LNCaP clone FGC (cell line): ENCODE measurements at places on chromosomes 1 and 21.

DNA sequence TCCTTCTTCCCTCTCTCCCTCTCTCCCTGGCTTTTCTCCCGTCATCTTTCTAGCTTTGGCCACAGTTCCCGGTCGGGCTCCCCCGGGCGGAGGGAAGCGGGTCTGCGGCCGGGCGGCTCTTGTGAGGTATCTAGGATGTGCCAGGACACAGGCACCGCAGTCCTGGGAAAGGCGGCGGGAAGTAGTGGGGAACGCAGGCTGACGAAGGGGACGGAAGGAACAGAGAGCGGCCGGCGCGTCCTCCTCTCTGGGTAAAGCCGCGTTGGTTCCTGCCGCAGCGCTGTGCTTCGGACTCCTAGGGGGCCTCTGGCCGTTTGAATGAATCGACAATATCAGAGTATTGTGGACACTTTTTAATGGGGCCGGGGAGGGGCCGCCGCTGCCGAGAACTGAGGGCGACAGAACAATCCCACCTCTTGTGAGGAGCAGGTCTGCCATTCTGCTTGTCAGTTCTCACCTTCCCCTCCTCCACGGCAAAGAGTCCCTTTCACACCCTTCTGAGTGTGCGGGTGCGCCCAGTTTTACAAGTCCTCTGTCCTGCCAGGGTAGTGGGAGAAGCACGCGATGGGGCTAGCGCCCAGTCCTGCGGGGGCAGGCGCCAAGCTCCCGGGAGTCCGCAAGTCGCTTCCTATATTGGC, 1.2 kb upstream of the LHX9 start:
- no peak for DNase-seq

DNA sequence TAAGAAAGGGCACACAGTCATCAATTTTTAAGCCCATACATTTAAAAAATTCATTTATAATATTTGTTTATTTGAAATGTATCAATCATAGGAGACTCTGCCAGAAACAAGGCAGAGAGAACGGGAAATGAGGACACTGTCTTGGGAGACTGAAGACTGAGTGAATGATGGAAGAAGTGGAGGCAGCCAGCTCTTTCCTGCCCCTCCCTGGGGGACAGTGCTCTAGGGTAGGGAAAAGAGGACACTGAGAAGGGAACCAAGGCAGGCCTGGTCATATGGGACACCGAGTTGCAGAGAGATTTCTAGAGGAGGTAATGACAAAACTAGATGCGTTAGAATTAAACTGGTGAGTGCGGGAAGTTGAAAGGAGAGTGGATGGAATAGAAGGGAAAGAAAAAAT, 31.6 kb downstream of the EEIG2 start:
- DNase-seq: no peak

GRCh38 chr1:230509281-230509977, 83.3 kb upstream of the PGBD5 start:
- no peak for DNase-seq

DNA sequence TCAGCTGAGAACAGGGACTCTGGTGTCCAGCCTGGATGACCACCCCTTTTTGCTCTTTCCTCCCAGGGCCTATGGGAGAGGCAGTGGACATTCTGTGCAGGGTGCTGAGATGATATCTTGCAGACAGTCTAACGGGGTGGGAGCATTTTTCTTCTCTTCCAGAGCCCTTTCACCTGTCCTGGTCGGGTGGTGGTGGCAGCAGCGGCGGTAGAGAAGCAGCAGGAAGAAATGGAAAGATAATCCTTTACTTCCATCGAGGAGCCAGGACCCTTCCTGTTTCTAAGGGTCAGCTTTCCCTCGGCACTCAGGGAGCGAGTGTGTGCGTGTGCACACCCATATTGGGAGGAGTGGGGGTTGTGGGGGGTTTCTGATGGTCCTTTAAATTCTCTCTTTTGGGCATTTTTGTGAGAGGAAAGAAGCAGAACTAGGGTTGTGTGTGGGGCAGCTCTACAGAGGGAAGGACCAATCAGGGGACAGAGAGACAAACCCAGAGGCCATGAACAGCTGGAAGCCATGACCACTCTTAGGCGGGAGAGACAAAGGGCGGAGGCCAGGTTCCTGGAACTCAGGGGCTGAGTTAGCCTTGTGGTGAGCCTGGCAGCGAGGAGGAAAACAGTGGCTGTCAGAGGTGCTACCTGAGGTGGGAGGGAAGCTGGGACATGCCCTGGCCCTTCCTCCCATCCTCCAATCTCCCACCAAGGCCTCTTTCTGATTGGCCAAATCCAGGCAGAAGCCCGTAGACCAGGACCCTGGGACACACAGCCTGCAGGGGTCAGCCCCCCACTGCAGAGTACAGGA, 31.2 kb upstream of the CSF3R start:
- no peak for DNase-seq

DNA sequence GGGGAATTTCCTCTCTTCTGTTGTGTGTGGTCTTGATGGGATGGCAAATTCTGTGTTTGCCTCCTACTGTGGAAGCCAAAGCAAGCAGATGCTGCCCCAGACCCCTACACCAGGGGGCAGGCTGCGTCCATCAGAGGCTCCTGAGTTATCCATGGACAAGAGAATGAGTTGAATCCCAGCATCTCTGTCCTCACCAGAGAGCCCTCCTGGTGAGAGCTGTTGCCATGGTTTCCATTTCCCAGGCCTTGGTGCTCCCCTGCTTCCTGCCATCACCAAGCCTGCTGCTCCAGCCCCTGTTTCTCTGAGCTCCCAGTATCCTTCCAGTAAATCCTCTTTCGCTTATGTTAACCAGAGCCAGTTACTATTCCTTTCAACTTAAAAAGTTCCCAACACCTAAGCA, 20.4 kb upstream of the GNG12 start:
- no peak for DNase-seq

GRCh38 chr1:8015809-8016165, 10.3 kb downstream of the ERRFI1 start:
- peak; percentile 52 for DNase-seq

DNA sequence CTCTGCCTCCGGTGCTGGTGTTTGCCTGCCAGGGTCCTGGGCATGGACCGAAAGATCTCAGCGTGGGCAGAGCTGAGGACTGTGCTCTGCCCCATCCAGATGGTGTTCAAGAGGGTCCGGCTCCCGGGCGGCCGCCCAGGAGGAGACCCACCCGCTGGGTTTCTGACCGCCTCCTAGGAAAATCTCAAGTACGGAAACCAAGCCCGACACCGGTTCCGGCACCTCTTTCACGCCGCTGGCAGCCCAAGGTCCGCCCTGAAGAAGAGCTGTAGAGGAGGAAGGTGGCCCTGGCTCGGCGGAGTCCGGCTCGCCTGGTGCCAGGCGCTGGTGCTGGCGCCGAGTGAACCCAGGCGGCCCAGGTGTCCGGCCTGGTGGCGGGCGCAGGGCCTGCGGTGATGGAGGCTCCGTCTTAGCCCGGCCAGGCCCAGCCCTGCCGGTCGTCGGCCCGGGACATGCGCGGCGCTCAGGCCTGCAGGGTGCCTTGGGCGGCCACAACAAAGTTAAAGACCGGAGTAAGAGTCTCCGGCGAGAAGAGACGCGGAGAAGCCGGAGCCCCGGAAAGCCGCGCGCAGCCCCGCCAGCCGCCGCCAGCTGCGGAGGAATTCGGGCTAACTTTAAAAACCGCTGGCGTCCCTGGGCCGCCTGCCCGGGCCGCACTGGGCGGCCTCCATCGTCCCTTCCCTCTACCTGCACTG, 1.5 kb downstream of the GRIK3 start:
- DNase-seq: no peak

DNA sequence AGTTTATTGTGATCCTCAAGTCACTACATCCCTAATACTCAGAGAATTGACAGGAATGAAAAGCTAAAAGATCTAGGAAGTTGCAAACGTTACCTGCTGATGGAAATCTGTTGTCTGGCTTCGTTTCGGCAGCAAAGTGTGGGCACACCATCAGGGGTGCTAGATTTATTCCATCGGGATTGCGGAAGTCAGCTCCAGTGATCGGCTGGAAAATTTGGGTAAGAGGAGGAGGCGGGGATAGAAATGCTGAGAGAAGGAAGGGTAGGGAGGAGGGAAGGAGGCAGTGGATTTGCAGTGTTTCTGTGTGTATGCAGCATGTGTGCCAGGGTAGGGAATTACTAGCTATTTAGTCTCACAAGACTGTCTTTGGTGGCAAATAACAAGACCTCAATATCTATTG, at the start of gene CTSK:
TSS of gene CTSK (minus strand) at position 140 of the 400 bp plus-strand sequence. CDS start 1,455 bp downstream, outside the sequence.
- DNase-seq: no peak

GRCh38 chr1:6006882-6007281, 14.7 kb upstream of the NPHP4 start:
- DNase-seq: no peak

- DNase-seq: no peak
These were observed 7.7 kb upstream of the HLCS start for GRCh38 chr21:36973986-36974850.

DNA sequence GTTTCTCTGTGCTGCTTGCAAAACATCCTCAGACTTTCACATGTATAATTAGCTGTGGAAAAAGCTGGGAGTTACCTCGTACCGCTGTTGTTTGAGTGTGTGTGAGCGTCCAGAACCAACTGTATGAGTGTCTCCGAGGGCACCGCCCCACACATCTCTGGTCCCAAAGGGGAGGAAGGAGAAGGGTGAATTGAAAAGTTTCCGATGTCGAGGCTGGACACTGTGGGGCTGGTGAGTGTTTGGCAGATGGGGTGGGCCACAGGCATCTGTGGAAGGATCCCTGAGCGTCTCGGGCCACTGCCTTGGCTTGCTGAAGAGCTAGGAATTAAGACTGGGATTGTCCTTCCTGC, 1.2 kb downstream of the ATP2B4 start:
- no peak for DNase-seq

DNA sequence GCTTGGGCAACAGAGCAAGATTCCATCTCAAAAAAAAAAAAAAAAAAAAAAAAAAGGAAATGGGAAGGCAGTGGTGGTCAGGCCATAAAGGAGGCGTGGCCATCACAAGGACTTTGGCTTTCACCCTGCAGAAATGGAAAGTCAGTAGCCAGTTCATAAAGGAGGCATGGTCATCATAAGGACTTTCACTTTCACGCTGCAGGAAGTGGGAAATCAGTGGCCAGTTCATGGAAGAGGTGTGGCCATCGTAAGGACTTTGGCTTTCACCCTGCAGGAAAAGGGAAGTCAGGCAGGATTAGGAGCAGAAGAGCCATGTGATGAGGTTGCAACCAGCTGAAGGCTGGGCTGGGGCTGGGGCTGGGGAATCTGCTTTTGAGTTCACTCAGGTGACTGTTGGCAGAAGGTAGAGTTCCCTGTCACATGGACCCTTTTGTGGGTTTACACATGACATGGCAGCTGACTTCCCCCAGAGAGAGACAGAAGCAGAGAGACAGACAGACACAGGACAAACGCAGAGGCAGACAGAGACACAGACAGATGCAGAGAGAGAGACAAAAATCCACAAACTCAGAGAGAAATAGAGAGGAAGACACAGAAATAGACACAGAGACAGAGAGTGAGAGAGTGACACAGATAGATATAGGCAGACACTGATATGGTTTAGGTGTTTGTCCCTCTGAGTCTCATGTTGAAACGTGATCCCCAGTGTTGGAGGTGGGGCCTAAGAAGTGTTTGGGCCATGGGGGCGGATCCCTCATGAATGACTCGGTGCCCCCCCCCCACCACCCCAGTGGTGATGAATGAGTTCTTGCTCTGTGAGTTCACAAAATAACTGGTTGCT, 263.9 kb upstream of the KAZN start:
- DNase-seq: no peak
